Panc1 (cell line): ENCODE measurements at places on chromosomes 16 and 17. TPM values are rescaled to one million over a fixed set of nuclear protein-coding genes. Genes with fewer than 3 reads are reported as not detected.

DNA sequence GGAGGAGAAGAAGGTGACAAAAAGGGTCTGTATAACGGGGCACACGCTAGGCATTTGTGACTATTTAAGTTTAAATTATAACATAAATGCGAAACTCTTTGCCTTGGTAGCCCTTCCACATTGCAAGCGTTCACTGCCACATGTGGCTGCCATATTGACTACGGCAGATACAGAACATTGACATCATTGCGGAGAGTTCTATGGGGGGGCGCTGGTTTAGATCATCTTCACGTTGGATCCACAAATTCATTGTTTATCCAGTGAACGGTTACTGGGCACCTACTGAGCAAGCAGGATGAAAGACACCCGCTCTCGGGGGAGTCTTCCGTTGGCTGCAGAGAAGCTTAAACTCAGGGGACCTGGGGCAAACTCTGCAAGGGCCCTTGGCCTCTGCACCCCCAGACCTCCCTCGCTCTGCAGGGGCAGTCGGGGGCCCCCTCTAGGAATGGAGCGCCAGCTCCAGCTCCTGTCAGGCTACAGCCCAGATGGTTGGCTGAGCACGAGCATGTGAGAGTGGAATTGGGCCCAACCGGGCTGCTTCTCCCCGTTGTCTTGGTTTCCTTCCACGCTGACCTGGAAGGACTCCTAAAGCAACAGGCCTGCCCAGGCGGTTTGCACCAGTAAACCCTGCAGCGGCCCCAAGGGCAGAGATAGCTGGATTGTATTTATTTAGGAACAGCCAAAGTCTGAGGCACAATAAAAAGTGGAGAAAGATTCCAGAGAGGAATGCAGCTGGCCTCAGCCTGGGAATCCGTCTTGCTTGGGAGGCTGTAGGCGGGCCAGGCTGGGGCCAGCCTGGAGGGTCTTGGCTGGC is 172.2 kb downstream of the SEC14L1 start:
- DNase-seq: no peak

The UBALD1 gene
- total RNA-seq: 29.9 TPM

GRCh38 chr16:60741810-60742209 is 1294.4 kb downstream of the CDH8 start:
- no peak for DNase-seq

DNA sequence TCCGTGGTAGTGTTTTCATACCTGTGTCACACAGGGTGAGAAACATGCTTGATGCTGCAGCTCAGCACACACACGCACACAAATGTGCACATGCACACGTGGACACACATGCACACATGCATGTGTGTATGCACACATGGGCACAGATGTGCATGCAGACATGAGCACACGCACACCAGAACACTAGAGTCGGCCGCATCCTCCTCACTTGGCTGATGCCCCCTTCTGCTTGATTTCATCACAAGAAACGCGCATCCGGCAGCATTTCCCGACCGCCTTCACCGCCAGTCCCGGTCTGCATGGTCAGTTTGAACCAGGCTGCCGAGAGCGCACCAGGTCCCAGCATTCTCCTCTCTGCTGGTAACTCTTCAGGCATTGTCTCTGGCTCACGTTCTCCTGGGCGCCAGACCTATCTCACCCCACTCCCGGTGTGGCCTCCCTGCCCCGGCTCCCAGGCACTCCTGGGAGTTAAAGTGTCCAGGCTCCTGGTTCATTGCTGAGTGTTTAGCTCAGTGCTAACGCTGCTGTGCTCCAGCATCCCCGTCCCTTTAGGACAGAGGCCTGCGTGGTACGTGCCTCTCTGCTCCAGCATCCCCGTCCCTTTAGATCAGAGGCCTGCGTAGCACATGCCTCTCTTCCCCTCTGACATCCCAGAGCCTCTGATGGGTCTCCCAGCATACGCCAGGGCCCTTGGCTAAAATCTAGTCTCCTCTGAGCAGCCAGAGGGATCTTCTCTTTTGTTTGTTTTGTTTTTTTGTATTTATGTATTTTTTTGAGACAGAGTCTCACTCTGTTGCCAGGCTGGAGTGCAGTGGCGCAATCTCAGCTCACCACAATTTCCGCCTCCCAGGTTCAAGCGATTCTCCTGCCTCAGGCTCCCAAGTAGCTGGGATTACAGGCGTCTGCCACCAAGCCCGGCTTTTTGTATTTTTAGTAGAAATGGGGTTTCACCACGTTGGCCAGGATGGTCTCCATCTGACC is 16.0 kb downstream of the BAIAP2 start:
- DNase-seq: no peak

DNA sequence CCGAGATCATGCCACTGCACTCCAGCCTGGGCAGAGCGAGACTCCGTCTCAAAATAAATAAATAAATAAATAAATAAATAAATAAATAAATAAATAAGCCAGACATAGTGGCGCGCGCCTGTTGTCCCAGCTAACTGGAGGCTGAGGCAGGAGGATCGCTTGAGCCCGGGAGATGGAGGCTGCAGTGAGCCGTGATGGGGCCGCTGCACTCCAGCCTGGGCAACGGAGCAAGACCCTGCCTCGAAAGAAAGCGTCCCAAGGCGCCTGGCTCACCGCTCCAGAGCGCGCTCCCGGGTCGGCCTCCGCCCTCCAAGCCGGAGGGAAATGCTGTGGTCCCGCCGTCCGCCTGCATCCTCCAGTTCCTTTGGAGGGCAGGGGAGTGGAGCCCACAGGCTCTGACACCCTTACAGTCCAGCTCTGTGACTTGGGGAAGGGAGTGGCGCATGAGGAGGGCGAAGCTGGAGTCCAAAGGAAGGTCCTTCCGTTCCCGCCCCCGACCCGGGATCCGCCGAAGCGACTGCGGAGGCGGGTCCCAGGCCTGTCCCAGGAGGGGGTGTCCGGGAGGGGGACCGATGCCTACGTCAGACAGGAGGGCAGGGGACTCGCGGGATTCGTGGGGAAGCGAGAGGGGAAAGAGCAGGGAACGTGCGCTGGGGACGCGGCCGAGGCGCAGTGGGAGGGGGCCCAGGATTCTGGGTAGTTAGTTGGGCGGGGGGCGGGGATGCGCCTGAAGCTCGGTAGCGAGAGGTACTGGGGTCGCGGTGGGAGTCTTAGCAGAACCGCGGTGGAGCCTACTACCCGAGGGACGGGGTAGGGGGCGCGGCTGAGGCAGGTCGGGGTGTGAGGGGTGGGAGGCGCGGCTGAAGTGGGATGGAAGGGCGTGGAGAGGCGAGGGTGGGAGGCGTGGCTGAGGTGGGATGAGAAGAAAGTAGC is 8.4 kb upstream of the TRPV2 start:
- no peak for DNase-seq

- peak; percentile 60 for DNase-seq
Observed at GRCh38 chr17:63848834-63849689, 6.6 kb upstream of the SMARCD2 start.

DNA sequence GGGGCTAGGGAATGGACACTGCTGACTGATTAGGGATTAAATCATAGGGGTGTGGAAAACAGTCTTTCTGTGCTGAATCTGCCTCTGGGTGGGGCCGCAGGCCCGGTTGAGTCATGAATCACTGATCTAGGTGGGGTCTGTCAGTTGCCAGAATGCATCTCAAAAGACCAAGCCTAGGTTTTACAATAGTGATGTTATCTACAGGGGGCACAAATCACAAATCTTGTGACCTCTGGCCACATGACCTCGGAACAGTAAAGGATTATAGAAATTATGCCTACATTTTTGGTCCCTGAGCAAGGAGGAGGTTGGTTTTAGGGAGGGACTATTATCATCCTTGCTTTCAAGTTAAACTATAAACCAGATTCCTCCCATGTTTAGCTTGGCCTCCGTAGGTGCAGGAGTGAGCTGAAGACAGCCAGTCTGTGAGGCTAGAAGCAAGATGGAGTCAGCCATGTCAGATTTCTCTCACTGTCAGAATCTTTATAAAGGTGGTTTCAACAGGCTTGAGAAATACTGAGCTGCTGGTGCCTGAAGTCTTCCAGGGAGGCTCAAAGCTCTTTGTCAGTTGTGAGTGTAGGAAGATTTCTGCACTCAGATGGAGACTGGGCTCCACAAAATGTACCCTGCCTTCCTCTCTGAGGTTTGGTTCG is 12.9 kb downstream of the GNGT2 start:
- DNase-seq: no peak

GRCh38 chr17:45380046-45380765 is 52.5 kb downstream of the ARHGAP27 start:
- no peak for DNase-seq

DNA sequence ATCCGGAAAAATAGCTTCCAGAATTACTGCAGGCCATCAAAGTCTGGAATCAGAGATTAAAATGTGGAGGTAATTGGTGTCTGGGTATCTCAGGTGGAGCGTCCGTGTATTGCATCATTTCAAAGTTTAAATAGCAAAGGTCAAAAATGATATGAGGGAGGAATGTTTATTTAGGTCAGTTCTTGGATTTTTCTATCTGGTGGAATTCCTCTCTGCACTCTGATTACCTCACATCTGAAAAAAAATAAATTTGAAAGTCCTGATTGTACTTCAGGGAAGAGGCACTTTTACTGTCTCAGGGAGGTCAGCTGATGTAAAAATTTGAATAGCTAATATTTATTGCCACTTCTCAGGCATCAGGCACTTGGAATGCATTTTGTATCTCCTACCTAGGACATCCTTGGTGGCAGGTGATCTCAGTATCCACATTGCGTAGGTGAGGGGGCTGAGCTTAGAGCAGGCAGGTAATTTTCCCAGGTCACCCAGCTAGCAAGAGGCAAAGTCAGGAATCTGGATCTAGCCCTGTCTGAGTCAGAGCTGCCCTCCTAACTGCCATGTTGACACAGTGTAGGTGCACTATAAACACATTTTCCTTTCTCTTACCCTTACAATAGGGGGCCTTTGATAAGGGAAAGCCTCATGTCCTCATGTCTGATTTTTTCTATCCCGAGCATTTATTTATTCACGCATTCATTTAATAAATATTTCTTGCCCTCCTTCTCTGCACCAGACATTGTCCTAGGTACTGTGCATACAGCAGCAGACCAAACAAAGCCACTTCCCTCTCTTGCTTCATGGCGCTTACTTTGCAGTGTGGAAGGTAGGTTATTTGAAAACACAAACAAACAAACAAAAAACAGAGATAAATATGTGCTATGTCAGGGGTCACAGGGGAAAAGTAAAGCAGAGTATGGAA is 454.3 kb downstream of the HAPSTR1 start:
- no peak for DNase-seq

DNA sequence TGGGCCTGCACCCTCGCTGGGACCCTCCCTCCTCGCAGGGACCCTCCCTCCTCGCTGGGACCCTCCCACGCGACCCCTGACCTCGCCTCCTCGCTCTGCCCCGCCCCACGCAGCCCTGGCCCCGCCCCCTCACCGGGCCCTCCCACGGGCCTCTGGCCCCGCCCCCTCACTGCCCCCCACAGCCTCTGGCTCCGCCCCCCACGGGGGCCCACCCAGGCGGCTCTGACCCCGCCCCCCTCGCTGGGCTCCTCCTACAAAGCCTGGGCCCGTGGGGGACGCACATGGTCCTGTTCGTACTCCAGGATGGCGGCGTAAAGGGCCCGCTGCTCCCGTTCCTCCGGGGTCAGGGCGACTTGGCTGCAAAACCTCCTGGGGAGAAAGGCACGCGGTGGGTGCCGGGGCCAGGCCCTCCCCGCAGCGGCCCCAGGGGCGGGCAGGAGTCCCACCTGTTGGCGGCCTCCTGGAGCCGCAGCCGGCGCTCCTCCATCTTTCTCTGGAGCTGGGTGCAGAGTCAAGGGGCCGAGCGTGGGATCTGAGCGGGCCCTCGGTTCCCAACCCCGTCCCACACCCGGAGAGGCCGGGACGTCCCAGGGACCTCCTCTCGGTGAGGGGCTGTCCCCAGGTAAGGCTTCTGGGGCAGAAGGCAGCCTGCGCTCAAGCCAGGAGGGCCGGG is 9.0 kb downstream of the VPS9D1 start:
- no peak for DNase-seq

DNA sequence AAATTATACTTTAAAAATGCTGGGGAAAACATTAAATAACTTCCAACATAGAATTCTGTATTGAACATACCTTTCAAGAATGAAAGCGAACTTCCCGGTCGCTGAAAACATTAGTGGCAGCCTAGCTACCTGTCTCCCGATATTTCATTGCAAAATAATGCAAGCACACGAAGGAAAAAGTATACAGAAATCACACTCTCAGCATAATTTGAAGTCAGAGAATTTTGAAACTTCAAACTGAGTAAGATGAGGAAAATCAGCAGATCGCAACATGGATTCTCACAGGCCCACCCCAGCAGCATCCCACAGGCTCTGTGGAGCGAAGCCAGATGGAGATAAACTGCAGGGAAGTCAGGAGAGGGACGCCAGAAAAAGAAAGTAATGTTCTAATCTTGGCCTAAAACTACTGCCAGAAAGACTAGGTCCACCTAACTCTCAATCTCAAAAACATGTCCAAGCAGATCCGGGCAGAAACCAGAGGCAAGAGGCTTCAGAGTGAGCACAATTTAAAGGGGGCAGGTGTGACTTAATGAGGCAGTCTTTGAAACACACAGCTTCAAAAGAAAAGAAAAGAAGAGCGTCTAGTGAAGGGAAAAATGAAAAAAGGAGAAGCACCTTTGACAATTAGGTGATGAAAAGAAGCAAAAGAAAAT is 4.8 kb upstream of the GOSR1 start:
- no peak for DNase-seq

GRCh38 chr17:43020789-43021740 is 1.1 kb downstream of the VAT1 start:
- peak; percentile 33 for DNase-seq

DNA sequence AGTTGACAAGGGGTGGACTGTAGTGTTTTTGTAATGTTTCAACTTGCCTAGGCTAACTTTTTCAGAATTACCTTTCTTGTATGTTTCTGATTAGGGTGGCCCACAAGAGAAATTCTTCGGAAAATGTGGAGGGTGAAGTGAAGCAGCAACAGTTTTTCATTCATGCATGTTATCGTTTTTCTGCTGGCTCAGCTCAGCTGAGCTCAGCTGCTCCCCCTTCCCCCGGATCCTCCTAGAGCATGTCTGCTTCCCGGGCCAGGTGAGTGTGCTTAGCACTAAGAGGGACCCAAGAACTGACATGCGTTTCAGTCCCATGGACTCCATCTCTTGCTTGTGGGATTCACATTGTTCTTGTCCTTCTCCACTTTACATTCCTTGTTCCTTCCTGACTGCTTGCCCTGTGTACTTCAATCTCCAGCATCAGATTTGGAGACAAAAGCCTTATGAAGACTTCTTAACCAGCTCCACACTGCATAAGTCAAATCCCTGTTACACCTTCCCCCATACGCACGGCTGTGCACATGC is 33.6 kb downstream of the SCPEP1 start:
- no peak for DNase-seq

GRCh38 chr17:81434072-81434471 is 38.8 kb downstream of the BAHCC1 start:
- no peak for DNase-seq

The PNMT gene
- 2.4 TPM for total RNA-seq

The CA5A gene
- not detected for total RNA-seq

The RNF157 gene
- total RNA-seq: 4.0 TPM

GRCh38 chr17:82940226-82941020 is 100.6 kb upstream of the ZNF750 start:
- DNase-seq: no peak

The GPR179 gene
- 0.03 TPM for total RNA-seq

GRCh38 chr16:19861133-19861532 is 23.5 kb downstream of the GPRC5B start:
- DNase-seq: no peak

- DNase-seq: no peak
Observed at GRCh38 chr17:73551759-73552158, 92.5 kb downstream of the SDK2 start.

The SPNS1 gene
- 79.1 TPM for total RNA-seq
